ENCODE measurements at places on chromosomes 2 and 18. TPM values are rescaled to one million over a fixed set of nuclear protein-coding genes. Genes with fewer than 3 reads are reported as not detected.
A peak's percentile ranks its signal among the peaks of the same experiment; 100 is the strongest.

Gene TUBA3E
- total RNA-seq = not detected

GRCh38 chr2:141959016-141959415 is 171.8 kb downstream of the LRP1B start:
- DNase-seq = no peak

DNA sequence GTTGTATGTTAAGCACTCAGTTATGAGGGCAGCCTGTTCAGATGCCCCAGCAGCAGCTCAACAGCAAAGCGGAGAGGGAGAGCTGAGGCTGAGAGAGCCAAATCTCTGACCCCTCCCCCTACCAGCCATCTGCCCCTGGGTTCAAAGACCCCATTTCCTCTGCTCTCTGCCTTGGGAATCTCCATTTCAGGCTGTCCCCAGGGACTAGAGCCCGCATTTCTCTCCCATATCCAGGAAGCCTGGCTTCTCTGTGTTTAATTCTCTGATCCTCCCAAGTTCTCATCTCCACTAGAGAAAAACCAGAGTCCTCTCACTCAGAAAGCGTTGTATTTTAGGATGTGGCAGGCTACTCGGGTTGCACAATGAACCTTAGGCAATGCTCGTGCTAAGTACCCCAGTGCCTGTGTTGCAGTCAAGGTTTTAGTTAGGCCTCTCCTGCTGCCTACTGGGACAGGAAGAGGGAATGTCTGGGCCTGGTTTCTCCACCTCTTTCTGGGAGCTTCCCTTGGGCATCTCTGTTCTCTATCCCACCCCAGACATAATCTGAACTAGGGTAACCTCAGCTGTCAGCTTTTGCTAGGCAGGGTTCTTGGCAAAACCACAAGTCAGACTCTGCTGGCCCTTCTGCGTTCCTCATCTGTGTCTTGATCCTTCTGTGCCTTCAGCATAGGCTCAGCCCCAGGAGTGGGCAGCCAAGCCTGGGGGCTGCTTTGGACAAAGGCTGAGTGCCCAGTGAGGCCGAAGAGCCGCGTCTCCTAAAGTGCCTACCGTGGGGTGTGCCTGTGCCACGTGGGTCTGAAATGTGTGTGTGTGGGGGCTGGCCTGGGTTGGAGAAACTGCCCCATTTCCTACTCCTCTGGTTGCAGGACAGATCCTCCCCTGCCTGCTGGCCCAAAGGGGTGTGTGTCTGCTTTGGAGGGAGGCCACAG is 96.8 kb downstream of the STPG4 start:
- peak; percentile 54 for DNase-seq

DNA sequence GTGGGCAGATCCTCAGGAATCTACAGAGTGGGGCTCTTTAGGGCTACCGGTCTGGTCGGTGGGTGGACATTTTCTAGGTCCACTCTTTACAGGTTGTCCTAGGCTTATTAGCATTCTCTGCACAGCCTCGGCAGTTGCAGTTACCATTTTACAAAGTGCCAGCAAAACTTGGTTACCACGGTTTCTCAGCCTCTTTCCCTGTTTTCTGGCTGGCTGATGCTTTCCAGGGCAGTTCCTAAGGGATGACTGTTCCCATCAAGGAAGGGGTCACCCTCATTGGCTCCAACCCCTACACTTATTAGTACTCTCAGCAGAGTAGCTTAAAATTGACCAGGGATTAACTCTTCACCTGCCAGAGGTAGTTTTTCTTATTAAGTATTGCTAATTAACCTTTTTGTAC is 2.0 kb upstream of the AQP4 start:
- no peak for DNase-seq

Gene FAP
- 1.8 TPM for total RNA-seq

DNA sequence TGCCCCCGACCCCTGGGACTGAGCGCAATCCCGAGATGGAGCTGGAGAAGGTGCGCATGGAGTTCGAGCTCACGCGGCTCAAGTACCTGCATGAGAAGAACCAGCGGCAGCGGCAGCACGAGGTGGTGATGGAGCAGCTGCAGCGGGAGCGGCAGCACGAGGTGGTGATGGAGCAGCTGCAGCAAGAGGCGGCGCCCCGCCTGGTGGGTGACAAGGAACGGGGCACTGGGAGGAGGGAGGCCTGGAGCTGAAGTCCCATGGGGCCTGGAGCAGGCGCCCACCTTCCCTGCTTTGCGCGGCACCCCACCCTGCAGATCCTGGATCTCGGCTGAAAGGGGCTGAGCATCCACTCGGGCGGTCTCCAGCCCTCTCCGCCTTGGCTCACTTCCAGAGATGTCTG is 1.2 kb downstream of the TMEM247 start:
- DNase-seq = no peak

GRCh38 chr2:42733852-42734251 is 30.1 kb downstream of the OXER1 start:
- no peak for DNase-seq

Gene TEKT4
- 0.14 TPM for total RNA-seq

DNA sequence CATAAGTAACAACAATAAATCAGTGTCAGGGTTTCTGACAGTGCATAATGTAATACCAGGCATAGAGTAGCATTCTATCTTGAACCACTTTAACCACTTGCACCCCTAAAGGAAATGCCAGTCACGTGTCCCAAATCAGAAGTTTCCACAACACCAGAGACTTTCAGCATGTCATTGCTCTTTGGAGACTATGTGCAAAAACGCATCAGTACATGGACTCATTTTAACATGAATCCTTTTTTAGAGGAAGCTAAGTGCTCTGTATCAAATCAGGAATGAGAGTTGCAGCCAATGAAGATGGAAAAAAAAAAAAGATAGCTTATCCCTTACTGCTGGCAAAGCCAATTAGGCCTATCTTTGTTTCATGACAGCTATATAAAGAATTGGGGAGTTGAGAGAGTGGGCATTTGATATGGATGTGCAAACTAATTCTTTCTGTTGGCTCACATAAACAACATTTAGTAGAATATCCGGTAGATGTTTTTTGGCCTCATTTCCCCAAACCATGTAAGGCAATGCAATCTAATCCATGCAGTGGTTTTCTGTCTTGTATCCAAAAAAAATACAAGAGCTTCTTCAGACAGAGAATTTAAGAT is 353.1 kb downstream of the IRS1 start:
- DNase-seq = no peak

Gene LRRTM4
- total RNA-seq = 0.23 TPM

GRCh38 chr2:38590053-38590452 is 12.7 kb downstream of the HNRNPLL start:
- DNase-seq = no peak

Gene CENPO
- 3.7 TPM for total RNA-seq

- no peak for DNase-seq
Measured at GRCh38 chr2:33062665-33063250, 116.0 kb downstream of the LTBP1 start.

Gene SCN7A
- 9.6 TPM for total RNA-seq

DNA sequence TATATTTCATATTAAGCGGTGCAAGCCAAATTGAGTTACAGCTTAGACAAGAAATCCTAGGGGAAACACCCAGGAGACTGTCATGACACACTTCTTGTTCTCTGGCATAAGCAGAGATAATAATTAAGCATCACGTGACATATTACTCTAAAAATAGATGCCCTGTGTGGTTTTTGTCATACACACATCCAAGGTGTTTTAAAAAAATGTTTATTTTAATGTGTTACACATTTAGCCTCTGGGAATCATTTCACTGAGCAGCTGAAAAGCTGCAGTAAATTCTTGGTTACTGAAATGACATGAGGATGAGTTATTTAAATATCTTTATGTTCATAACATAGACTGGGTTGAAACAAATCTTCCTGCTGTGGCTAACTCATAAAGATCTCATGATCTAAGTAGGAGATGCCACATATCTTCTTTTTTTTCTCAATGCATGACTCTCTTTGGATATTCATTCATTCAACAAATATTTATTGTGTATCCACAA is 38.0 kb upstream of the ERMN start:
- no peak for DNase-seq

DNA sequence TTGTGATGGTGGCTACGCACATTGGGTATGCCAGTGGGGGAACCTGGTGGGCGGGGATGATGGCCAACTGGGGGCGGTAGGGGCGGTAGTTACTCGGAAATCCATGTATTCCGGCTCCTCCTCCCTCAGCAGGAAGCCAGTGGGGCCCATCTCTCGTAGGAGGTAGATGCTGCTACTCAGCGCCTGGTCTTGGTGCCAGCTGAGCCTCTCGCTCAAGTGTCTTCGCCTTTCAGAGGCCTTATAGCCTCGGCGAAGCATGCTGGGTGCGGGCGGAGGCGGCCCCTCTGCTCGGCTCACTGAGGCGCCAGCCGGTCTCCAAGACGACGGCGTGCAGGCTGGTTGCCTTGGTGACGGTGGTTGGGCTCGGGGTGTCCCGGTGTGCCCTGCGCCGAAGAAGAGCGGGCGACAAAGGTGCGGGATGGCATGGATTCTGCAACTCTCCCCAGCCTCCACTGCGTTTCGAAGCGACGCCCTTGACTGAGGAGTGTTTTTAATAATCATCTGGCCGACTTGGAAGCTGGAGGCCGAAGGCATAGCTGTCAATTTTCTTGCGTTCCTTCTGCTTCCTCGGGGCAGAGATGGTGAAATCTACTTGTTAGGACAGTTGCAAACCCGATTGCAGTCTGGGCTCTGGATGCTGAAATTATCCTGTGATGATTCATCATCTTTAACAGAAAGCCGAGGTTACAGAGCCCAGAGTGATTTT is at the start of gene ZSWIM2:
Gene ZSWIM2, minus strand, starts transcription at position 298 of the 706 bp plus-strand sequence. Its CDS starts 40 bp downstream, at position 258.
- DNase-seq = peak; percentile 13

Gene SERPINB10
- not detected for total RNA-seq

Gene CPO
- 0.23 TPM for total RNA-seq

DNA sequence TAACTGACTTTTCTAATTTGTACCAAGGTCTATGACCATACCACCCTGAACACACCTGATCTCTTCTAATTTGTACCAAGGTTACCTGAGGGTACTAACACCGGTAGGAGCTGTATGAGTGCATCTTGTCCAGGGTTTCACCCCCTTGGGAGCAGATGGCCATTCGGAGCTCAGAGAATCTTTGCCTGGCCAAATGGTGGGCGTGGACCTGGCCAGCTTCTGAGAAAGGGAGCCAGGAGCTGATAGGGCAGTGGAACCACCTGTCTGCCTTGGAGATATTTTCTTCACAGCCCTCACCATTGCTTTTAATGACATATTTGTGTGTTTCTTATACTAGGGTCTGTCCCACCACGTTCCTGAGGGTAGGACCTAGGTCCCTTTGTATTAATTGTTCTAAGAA is 188.9 kb downstream of the LDLRAD4 start:
- no peak for DNase-seq

- DNase-seq = no peak
Measured at GRCh38 chr2:172914341-172915008, 161.2 kb upstream of the MAP3K20 start.

- no peak for DNase-seq
Measured at GRCh38 chr2:113910110-113910717, 20.3 kb downstream of the ACTR3 start.

- no peak for DNase-seq
Measured at GRCh38 chr2:2269989-2270562, 61.0 kb downstream of the MYT1L start.

Gene FBXO15
- 1.8 TPM for total RNA-seq

Gene SCYGR4
- not detected for total RNA-seq

DNA sequence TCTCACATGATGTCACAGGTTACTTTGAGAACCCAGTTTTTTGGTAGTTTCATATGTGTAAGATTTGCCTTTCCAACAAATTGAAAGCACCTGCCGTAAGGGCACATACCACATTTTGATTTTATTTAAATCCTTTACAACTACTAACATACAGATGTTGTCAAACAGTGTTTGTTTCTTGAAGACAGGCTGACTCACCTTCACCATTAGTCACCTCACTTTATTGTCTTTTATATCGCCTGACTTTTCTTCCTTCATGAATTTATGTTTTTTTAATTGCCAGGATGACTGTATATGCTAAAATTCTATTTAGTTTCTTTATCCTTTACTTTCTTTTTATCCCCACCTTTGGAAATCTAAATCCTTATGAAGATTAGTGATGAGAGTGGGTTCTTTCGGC is 886.7 kb downstream of the SUCLG1 start:
- no peak for DNase-seq

- no peak for DNase-seq
Measured at GRCh38 chr18:38427234-38427633, 861.6 kb upstream of the CELF4 start.

Gene MRPL33
- 78.5 TPM for total RNA-seq

DNA sequence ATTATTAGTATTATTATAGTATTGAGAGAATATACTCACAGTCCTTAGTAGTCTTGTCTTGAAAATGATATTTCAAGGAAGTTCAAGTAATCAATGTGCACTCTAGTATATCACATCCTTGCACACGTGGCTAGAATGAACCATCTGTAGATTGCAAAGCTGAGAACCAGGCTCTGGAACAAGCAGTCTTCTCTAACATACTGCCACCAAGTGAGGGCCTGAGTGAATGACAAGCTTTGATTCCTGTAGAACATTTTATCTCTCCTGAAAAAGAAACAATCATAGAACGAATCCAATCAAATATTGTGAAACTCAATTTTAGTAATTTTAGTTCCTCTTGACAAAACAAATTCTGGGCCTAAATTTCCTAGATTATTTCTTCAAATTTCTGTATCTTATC is 55.3 kb upstream of the SULT1C3 start:
- no peak for DNase-seq

GRCh38 chr2:105804266-105804665 is 59.6 kb downstream of the NCK2 start:
- no peak for DNase-seq

DNA sequence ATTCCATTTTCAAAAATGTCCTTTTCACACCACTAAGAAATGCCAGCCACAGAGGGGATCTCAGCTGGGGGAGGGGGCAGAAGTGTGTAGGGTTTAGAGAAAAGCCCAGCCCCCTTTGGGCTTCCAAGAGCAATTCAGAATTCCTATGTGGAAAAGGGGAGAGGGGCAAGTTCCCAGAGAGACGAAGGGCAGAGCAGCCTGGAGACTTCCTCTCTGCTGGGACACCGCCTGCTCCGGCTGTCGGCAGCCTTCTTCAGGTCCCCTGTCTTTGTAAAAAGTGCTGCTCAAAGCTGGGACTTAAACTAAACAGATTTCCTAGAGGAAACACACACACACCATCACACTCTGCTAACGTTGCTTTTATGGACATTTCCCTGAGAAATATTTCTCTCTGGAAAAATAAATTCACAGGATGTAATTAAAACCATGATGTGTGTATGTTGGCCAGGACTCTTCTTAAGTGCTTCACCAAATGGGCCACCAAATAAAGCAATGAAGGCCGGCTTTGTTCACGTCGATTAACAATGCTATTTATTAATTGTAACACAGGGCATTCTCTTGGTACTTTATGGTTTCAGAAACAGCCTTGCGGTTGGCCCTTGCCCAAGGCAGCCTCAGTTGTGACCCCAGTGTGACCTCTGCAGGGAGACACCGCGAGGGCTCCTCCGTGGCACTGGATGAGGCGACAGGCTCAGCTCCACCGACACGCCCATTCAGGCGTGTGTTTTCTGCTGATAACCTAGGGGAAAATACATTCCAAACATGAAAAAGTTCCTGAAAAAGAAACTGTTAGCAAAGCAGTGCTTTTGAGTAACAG is 5.6 kb upstream of the ASB1 start:
- no peak for DNase-seq

DNA sequence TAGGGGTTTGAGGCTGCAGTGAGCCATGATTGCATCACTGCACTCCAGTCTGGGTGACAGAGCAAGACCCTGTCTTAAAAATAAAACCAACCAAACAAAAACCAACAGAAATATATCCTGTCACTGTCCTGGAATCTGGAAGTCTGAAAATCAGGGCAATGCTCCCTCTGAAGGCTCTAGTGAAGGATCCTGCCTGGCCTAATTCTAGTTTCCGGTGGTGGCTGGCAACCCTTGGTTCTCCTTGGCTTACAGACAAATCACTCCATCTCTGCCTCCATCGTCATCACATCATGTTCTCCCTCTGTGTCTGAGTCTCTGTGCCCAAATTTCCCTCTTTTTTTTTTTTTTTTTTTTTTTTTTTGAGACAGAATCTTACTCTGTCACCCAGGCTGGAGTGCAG is 15.9 kb upstream of the VPS4B start:
- no peak for DNase-seq

Measured in mucosa of gallbladder (tissue), 1 donor.